ENCODE measurements at places on chromosomes 3 and 15.
A peak's percentile ranks its signal among the peaks of the same experiment; 100 is the strongest.

GRCh38 chr15:91258415-91258759, 158.3 kb downstream of the SV2B start:
- no peak for DNase-seq

- no peak for DNase-seq
Measured at GRCh38 chr3:67515778-67516177, 138.6 kb downstream of the SUCLG2 start.

DNA sequence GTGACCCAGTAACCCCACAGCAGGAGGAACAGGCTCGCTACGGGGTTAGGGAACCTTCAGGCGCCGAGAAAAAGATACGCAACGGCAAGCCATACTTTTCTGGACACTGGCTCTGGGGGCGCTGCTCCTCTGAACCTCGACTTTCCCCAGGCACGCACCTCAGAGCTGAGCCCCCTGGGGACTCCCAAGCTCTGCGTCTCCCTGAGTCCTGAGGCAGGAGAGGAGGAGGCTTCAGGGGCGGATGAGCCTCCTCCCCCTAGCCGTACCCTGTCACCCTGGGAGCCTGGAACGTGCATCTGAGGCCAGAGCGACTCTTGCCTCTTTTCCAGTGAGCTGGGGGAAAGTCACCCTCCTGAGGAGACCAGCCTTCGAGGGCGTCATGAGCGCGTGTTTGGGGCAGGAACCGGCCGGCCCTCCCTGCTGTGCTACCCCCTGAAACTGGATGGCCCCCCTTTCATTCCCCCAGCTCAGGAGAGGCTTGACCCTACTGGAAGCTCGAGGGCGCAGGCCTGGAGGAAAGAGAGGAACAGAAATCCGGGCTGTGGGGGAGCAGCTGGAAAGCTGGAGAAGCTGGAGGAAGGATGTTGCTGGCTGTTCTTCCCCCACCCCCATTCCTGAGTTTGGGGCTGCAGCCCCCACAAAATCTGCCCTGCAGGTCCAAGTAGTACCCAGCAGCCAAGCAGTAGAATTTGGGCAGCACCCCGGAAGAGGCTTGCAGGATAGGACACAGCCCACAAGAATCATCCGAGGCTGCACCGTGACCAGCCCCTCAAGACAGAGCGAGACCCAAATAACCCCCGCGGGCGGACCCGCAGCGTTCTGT, 25.1 kb upstream of the POLG start:
- no peak for DNase-seq

DNA sequence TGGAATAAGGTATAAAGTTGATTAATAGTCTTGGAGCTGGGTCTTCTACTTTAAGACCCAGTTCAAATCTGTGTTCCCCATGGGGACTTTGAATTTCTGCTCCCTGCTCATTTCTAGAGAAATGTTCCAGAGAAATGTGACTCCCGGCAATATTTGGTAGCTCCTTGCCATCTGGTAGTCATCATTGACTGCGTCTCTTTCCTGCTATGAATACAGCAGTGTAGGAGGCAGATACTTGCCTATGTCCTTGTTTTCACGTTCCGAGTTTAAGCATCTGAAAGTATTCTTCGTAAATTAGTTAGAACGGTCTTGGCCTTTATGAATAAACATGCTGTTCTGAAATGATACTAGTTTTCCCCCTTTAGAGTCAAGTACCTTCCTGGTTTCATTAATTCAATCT, 352.9 kb downstream of the PTPRG start:
- DNase-seq = no peak

DNA sequence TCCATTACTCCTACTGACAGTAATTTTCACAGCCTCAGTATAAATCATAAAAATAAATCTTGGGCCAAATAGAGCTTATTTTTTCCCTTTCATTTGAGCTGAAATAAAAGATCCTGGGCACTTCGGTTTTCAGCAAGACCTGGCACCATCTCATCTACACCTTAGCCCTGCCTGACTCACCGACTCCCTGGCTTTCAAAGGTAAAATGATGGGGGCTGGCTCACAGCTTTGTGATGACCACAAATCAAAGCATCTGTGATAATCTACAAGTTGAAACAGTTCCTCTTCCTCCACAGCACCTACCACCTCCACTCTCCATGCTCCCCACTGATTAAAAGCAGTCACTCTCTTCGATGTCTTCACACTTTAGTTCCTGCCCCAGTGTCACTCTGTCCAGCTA, 27.6 kb downstream of the DET1 start:
- no peak for DNase-seq

DNA sequence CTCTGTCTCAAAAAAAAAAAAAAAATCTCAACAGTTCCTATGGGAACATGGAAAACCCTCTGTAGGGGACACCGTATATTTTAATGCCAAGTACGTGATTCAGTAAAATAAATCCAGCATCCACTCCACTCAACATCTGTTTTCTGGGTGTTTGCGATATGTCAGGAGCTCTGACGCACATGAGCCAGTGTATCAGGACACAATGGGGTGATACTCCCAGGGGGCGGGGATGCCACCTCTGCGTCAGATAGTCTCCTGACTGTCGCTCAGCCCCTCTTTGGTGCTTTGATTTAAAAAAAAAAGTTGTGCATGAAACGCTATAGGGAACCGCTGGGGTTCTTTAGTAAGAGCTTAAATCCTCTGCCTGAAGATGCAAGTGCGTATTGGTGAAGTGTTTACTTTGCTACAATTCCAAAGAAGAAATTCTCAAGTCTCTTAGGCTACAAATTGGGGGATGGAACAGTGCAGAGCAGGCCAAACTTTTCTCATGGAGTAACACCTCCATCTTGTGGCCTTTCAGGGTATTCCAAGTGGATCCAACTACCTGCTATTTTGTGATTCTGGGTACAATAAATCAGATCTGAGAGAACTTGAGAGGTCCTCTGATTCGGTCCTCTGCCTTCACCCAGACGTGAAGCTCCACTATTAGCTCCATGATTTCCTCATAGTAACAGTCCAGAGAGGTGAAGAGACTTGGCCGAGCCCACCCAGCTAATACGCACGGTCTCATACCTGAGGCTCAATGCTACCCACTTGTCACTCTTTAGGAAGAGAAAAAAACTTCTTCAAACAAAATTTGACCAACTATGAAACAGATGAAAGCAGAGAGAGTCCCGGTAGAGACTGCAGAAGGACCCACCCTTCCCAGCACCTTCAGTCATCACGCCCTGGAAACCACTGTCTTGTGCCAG, 9.3 kb upstream of the NR2E3 start:
- no peak for DNase-seq

DNA sequence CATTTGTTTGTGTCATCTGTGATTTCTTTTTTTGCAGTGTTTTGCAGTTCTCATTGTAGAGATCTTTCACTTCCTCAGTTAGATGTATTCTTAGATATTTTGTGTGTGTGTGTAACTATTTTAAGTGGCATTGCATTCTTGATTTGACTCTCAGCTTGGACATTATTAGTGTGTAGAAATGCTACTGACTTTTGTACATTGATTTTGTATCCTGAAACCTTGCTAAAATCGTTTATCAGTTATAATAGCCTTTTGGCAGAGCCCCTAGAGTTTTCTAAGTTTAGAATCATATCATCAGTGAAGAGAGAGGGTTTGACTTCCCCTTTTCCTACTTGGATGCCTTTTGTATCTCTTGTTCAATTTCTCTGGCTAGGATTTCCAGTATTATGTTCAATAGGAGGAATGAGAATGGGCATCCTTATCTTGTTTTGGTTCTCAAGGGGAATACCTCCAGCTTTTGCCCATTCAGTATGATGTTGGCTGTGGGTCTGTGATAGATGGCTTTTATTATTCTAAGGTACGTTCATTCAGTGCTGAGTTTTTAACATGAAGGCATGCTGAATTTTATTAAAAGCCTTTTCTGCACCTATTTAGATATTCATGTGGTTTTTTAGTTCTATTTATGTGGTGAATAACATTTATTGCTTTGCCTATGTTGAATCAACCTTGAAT, 211.7 kb downstream of the MBNL1 start:
- DNase-seq = no peak

DNA sequence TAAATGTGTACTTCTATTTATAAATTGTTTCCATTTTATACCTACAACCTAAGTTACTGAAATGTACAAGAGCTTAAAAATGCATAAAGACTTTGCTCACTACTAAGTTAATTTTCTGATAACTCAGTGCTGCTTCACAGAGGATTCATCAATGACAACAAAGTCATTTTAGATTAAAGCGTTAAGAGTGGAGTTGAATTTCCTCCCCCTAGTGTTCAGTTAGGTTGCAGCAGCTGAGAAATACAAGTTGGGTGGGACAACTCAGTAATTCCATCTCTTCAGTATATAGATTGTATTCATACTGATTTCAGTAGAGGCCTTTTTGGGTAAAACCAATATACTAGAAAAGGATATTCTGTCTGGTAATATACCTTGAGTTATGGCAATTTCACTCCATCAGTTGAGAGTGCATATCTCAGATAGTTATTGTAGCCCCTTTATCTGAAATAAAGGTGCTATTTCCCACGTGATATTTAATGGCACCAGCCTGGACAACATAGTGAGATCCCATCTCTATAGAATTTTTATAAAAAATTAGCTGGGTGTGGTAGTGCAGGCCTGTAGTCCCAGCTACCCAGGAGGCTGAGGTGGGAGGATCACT, 6.9 kb upstream of the RPL35A start:
- no peak for DNase-seq

DNA sequence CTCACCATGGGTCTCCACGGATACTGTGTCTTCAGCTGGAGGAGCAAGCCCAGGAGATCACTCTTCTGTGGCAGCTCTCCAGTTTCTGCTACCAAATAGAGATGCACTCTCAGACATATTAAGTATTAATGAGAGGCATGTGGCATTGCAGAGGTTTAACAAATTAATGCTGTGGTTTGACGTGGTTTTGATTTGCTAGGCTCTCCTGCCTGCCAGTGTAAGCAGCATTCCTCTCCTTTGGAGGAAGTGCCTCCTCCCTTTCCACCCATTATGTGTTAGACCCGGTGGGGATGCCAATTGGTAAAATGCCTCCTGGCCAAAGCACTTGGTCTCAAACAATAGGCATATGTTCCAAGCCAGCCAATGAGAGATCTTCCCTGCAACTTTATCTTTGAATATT, 124.8 kb downstream of the MYLK start:
- no peak for DNase-seq

DNA sequence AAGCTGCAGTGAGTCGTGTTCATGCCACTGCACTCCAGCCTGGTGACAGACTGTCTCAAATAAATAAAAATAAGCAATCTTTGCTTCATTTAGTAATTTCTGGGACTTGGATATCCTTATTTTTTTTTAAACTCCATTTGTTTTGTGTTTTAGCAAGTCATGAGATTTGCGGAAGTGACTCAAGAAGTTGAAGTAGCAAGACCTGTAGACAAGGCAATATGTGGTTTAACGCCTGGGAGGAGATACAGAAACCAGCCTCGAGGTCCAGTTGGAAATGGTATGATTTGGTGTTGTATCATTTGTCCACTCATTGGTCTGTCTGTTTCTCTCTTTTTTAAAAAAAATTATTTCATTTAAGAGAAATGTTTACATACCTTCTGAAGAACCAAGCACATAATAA, 16.6 kb upstream of the RPLP1 start:
- no peak for DNase-seq

DNA sequence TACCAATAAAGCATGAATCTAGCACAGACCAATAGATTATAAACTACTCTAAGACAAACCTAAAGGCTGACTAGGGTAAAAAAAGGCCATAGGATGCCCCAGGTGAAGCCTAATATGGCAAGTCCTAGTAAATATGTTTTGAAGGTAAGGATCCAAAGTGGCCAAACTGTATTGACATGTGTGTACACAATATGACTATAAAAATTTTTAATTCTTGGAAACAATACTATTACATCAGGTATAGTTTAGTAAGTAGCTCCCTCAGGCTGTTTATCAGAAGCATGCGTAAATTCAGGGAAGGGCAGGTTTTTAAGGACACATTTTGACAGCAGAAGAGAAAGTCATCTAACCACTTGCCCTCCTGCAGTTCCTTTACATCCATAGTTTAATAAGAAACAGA, 18.8 kb downstream of the GNB4 start:
- no peak for DNase-seq

- DNase-seq = no peak
Measured at GRCh38 chr3:148873977-148874376, 8.9 kb downstream of the CPA3 start.

DNA sequence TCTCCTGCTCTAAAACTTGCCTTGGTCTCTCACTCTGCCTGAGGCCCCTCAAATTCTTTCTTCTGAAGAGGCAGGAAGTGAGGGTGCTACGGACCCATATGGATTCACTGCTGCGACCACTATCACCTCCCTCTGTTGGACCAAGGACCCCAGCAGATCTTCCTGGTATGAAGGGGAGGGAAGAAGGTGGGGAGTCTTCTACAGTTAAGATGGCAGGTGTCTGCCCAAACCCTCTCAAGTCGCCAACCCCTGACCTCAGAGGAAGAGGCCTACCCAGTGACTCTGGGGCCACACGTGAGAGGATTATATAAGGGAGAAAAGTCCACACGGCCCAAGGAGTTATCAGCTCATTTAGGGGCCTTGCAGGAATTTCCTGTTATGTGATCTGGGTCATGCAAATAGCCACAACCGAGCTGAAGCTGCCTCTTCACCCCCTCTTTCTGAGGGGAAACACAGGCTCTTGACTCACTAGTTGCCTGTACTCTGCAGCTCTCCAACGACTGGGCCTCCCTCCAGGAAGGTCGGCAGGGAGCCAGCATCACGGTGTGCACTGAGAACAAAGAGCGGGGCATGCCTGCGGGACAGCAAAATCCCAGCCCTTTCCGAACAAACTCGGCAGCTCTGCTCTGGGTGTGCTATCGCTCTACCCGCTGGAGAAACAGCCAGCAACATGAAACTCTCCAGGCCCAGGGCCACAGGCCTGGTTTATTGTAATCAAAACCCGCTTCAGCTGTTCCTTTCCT, 116.0 kb downstream of the XXYLT1 start:
- no peak for DNase-seq

- DNase-seq = peak; percentile 51
Measured at GRCh38 chr3:143751643-143752178, 96.6 kb downstream of the SLC9A9 start.

- DNase-seq = no peak
Measured at GRCh38 chr3:101867511-101867910, 18.2 kb downstream of the NFKBIZ start.

DNA sequence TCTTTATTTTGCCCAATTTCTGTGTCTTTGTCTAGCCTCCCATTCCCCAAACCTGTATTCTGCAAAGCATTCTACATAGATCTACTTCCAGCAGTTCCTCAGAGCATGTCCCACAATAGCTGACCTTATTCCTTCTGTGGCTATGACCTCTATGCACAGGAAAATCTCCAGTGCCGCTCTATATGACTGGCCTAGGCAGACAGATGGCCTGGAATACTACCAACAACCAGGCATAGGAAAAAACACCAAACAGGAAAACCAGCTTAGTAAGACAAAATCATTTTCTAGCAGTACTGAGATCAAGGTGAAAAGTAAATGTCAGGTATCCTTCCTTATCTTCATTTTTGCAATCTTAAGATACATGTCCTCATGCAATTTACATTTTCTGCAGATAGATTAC, 1115.0 kb downstream of the IGSF11 start:
- DNase-seq = no peak
